NCI-H510A (cell line): ENCODE measurements at places on chromosomes 16 and 17.

DNA sequence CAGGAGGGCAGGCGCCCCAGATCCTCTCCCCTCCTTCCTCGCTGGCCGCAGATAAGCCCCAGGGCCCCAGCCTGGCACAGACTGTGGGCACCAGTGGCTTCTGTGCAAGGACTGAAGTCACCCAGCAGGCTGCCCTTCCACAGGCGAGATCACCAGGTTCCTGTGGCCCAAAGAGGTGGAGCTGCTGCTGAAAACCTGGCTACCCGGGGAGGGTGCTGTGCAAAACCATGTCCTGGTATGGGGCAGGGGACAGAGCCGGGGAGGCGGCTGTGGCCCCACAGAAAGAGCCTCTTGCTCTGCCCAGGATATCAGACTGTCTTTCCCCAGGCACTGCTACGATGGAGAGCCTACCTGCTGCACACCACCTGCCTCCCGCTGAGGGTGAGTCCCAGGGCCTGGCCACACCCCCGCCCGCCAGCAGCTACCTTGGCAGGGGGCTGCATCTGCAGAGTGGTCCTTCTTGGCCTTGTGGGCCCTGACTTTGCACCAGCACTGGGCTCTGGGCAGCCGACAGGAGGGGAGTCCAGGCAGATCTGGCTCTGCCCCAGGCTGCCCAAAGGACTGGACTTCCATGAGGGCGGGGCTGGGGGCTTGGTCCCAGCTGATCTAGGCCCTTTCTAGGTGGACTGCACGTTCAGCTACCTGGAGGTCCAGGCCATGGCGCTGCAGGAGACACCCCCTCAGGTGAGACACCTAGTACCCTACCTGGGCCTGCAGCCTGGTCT is 615 bp downstream of the CARMIL2 start:
- DNase-seq = no peak

DNA sequence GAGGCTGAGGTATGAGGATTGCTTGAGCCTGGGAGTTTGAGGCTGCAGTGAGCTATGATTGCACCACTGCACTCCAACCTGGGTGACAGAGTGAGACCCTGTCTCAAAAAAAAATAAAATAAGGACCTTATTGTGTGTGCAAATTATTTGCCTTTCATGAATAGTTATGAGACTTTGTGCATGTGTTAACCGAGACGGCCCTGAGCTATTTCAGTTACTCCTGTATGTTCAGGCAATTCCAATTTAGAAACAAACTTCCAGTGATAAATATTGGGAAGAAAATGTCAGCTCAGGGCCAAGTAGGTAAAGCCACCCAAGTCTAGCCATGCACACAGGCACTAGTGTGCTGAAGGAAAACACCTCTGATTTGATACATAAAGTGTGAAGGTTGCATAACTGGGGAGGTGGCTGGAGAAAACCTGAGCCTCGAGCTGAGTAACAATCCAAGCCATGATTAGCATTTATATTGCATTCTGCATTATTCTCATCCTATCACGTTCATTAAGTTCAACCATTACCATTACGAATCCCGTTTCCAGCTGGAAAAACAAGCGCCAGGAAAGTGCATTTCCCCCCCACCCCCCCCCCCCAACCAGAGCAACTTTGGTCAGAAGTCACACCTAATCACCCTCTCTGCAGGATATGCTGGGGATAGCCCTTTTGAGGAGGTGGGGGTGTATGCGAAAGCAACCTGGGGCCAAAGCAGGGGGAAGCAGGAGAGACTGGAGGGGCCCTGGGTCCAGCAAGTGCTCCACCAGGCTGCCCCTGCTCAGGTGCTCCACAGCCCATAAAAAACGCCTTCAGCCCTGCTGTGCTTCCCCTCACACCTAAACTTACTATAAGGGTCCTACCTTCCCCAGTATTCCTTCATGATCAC is 18.6 kb upstream of the ENDOV start:
- DNase-seq = no peak

DNA sequence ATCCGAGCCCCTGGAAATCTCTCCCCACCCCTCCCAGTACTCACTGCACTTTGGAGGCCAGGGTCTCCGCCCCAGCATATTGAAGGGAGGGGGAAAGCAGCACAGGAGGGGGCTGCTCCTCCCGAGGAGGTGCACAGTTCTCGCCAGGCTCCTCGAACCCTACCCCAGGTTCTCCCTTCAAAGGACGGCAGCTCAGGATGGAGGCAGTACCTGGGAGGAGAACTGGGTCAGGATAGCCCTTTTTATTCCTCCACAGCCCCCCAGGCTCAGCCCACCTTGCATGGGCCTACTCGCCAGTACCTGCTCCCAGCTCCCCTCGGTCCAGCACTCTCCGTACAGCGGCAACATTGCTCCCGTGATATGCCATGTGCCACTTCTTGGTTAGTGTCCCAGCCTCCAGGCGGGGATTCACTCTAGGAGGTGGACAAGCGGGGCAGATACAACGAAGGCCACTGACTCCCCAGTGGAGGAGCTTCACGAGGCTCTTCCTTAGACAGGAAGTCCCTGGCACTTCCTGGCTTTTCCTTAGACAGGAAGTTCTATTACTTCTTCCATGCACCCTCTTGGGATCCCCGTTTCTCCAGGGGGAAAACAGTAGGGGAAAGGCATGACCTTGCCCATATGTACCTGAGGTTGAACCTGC is 2.1 kb upstream of the GPS2 start:
- DNase-seq = no peak

DNA sequence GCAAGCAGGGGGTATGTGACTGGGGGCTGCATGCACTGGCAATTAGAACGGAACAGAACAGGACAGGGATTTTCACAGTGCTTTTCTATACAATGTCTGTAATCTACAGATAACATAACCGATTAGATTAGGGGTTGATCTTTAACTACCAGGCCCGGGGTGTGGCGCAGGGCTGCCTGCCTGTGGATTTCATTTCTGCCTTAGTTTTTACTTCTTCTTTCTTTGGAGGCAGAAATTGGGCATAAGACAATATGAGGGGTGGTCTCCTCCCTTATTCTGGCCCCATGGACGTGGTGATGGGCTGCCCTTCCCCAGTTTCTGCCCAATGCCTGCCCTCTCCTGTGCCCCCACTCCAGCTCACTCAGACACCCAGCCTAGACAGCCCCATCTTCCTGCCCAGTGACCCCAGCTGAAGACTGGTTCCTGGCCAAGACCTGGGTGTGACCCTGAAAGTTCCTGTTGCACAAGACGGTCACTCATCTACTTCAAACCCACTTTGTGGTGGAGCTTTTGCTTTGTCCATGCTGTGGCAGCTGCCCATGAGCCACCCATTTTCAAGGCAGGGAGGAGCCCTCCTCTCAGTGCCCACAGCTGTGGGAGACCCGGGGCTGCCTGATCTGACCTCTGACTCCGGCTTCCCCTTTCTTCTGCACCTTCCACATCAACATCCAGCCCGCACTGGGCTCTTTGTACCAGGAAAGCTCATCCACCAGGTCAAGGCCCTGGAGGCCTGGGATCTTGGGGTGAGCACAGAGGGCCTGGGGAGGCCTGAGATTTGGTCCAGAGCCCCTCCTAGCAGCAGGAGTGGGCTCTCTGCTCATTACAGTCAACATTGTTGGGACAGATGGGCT is 18.6 kb downstream of the ALOX12B start:
- DNase-seq = no peak

DNA sequence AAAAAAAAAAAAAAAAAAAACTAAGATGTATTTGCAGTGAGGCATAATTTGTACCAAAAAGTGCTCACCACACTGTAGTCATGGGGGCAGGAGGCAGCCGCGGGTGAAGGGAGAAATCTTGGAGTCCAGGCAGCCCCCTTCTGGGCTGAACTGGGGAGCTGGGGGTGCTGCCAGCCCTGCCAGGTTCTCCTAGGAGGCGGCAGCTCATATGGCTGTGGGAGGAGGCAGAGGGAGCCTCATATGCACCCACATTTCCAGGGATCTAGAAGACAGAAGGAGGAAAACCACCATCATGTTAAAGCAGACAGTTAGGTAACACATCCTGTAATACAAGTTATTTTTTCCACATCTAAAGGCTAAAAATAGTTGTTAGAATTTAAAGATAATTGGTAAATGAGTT is 16.3 kb downstream of the MAPT start:
- no peak for DNase-seq

- DNase-seq = peak; percentile 49
Measured at GRCh38 chr16:21302454-21302853, 24.4 kb upstream of the CRYM start.

DNA sequence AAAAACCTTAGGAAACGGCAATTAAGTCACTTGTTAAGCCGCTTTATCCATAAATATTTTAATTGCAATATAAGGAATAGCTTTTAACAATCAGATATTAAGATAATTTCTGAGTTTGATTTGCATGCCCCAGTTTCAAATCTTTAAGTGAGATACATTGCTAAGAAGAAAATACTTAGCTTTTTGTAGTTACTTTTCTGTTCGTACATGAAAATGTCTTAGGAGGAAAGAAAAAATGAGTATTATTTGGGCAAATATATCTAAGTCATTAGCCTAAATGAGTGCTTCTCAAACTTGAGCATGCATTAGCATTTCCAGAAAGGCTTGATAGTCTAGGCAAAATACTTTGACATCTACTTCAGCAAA is 6.4 kb downstream of the ZNF207 start:
- DNase-seq = no peak

DNA sequence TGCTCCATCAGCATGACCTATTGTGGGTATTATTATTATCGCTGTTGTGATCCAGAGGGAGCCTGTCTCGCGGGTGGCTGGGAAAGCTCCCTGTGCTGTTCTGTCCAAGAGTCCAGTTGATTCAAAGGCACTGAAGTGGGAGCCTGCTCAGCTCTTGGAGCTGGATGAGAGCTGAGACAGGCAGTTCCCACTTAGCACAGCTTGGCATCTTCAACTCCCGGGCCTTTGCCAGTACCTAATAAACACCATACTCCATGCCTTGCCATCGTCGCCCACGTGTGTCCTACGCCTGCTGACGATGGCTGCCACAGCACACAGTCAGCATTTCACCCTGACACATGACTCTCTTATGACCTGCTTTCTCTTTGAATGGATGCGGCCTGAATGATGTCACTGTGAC is 32.6 kb downstream of the RTN4RL1 start:
- DNase-seq = no peak

GRCh38 chr17:71163813-71164122 is 957.1 kb upstream of the SOX9 start:
- DNase-seq = no peak

DNA sequence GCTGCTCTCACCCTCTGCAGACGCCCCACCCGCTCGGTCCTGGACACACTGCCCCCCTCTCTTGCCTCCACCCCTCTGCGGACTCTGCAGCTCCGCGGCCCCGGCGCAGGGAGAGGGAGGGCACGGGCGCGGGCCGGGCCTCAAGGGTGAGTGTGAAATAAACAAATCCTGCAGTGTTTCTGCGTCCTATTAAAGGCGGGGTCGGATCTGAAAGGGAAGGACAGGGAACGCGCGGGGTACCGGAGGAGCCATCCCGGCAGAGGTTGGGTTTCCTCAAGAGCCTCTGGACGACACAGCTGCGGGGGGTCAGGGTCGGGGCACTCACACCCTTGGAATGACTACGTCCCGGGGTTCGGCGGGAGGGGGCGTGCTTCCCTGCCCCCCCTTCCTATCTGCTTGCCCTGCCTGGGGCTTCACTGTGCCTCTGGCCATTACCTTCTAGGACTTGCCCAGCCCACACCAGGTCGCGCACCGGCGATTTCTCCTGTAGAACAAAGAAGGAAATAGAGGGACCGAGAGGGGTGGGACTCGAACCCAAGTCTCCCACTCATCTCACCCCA is 466 bp upstream of the HSF4 start:
- no peak for DNase-seq

DNA sequence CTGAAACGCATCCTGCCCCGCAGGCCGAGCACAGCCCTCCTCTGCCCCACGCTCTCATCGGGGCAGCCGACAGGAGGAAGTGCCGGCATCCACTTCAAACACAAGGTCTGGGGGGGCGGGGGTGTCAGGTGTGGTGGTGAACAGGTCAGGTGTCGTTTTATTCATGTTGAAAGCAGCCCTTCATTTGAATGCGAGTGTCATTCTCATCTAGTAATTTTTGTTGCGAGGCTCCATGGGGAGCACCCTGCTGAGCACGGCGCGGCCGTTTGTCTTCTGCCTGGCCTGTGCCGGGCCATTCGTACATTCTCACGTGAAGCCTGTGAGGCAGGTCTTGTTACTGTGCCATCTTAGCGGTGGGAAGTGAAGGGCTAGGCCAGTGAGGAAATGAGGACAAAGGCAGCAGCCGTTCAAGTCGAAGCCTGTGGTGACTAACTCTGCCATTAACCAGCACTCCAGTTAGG is 1.9 kb downstream of the ACSF3 start:
- no peak for DNase-seq

- no peak for DNase-seq
Measured at GRCh38 chr16:59030923-59031485, 296.9 kb upstream of the GOT2 start.

GRCh38 chr16:15034266-15035162 is 21.4 kb downstream of the NTAN1 start:
- DNase-seq = no peak

GRCh38 chr16:56977216-56977615 is 12.1 kb upstream of the NLRC5 start:
- DNase-seq = no peak

GRCh38 chr17:81517009-81517338 is 4.4 kb upstream of the ACTG1 start:
- DNase-seq = no peak

DNA sequence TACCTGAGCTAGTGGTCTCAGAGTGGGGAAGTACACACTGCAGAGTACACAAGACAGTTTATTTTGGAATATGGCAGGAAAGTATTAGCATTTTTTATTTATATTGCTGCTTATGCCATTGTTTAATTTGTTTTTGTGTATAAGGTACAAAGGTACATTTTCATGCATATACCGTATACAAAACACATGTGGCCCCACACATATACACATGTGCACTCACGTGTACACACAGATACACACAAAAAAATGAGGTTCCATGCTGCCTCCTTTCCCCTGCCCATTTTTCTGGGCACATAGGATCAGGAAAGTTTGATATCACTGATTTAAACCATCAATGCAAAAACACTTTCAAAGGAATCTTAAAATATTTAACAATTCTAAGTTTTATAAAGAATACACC is 12.9 kb downstream of the IGSF6 start:
- DNase-seq = no peak

DNA sequence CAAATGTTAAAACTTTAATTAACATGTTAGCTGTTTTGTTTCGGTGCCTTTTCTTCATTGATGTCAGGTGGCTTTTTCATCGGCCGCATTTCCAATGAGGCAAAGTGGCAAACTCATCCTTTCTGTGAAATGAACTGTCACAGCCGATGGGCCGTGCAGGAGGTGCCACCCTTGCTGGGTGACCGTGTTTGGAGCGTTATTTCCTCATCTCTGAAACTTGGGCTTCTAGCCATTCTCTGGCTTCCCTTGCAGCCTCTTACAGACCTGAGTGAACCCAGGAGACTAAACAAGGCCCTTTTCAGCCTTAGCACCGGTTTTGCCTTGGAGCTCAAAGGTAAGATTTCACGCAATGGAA is 42.2 kb upstream of the PRSS54 start:
- no peak for DNase-seq
